ENCODE measurements at places on chromosomes 2 and 18.

- no peak for DNase-seq
Observed at GRCh38 chr18:9849407-9850283, 36.1 kb upstream of the TXNDC2 start.

- no peak for DNase-seq
Observed at GRCh38 chr2:14288016-14288415, 344.5 kb upstream of the LRATD1 start.

DNA sequence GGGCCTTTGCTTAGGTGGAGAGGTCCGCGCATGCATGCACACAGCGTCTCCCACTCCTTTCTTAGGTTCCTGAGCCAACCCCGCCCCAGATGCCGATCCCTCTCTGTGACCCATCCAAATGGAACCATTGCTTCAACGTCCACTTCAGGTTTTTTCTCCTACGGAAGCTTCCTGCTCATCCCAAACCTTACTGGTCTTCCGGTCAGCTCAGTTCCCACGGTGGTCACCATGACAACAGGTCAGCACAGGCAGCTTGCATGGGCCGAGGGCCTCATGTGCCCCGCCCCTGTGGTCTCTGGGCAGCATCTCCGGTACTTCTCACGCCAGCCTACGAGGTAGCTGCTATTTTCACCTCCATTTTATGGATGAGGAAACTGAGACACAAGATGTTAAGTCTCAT lies 163.7 kb downstream of the SOCS6 start:
- DNase-seq = no peak

- no peak for DNase-seq
Observed at GRCh38 chr2:9388199-9388681, 35.1 kb downstream of the ITGB1BP1 start.

DNA sequence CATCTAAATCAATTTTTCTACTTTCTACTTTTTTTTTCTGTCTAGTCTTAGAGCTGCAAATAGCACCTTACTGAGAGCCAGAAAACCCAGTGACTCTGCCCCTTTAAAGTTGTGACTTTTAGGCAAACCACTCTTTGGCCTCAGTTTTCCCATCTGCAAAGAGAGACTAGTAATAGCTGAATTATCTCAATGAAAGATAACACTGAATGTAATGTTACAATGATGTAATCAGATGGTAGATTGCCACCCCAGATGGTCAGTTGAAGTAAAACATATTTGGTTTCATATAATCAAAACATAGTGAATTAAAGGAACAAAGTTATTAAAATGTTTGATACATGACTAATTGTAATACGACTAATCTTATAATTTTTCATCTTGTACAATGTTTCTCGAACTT lies 5.0 kb upstream of the APCDD1 start:
- DNase-seq = no peak

DNA sequence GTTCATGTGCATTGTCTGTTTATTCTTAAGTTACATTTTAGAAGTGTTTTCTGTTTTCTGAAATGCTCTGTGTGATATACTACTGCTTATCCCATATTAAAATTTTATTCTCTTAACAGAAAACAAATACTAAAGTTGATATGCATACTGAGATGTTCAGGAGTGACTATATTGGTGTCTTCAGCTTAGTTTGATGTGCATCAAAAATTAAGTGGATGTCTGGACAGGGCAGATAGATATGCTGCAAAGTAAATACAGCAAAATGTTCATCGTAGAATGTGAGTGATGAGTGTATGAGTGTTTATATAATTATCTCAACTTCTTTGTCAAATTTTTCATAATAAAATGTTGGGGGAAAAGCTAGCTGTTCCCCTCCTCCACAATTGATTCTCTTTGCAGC lies 13.2 kb downstream of the VAPA start:
- no peak for DNase-seq

- DNase-seq = peak; percentile 76
Observed at GRCh38 chr2:102094917-102095316, 47.6 kb upstream of the IL1R1 start.

DNA sequence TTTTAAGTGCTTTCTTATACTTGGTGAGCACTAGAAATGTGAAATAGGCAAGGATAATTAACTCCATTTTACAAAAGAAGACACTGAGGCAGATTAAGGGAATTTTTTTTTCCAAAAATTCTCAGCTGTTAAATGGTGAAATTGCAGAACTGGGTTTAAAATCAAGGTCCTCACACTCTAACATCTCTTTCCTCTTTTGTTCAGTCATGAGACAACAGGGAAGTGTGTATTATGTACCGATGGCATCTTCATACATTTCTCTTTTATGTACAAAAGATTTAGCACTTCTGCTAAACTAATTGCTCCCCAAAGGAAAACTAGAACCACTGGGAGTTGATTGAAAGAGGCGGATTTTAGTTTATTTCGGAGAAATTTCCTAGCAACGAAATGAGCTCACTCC lies 203.0 kb downstream of the SETBP1 start:
- no peak for DNase-seq

DNA sequence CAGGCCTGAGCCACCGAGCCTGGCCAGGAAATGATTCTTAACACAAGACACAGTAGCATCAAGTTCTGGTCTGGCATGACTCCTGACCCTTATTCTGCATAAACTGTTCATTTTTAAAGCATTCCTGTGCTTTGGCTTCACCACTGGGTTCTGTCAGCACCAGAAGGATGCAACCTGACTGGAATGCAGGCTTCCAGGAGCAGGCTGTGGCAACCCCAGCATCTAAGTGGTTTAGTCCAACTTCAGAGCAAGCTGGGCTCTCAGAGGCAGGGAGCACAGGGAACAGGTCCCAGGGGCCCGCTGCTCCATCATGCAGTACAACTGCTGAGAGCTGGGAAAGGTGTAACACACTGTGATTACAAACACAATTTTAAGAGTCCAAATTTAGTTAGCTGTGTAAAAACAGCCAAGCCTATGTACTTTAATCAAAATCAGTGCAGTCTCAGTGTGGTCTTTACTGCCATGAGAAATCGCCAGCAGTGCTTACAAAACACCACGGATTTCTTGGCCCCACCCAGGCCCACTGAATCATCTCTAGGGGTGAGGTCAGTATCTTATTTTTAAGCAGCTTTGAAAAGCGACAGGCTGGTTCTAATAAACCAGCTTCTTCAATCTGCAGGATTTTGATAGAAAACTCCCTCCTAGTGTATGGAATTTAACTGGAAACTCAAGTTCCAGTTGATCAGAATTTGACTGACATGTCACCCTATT lies 44.4 kb upstream of the TMEM182 start:
- DNase-seq = peak; percentile 13

- no peak for DNase-seq
Observed at GRCh38 chr2:25981596-25982272, 563 bp downstream of the KIF3C start.

- DNase-seq = peak; percentile 32
Observed at GRCh38 chr2:144659731-144660275, 139.9 kb upstream of the ZEB2 start.

DNA sequence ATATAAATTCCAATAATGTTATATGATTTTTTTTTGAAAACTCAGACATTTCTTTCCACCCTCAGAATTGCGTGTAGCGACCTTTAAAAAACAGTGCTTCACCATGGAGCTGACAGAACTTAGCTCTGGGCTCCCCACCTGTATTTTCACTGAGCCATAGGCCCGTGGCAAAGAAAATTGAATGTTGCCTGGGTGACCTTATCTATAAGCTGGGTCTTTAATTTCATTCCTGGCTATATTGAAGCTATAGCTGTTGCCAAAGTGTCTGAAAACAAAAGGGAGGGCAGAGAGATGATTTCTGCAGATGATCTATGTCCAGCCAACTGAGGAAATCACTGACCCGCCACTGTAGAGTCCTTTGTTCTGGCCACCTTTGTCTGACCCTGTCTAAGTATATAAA lies 411.7 kb downstream of the PTPRM start:
- DNase-seq = no peak

- DNase-seq = peak; percentile 3
Observed at GRCh38 chr2:171402906-171403580, 30.7 kb downstream of the METTL8 start.

- DNase-seq = no peak
Observed at GRCh38 chr2:225006730-225007129, 35.5 kb downstream of the DOCK10 start.

GRCh38 chr2:18901242-18901641 lies 311.9 kb upstream of the NT5C1B start:
- no peak for DNase-seq

DNA sequence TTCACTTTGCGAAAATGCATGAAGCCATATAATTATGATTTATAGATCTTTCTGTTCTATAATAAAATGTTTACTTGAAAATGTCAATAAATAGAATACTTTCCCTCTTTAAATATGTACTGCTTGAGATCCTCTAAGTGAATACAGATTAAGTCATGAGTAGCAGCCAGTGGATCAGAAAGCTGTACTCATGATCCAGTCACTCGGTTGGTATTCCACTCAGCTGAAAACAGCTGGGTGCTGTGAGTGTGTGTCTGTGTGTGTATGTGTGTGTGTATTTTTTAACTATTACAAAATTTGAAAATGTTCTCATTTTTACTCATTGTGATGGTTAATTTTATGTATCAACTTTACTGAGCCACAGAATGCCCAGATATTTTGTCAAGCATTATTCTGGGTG lies 141.6 kb upstream of the CYP26B1 start:
- DNase-seq = peak; percentile 29

- DNase-seq = no peak
Observed at GRCh38 chr2:72770879-72771461, 54.9 kb downstream of the EXOC6B start.

- DNase-seq = no peak
Observed at GRCh38 chr2:26562811-26563645, 78.1 kb downstream of the CIB4 start.

GRCh38 chr2:169756342-169756741 lies 22.7 kb downstream of the KLHL23 start:
- DNase-seq = no peak

DNA sequence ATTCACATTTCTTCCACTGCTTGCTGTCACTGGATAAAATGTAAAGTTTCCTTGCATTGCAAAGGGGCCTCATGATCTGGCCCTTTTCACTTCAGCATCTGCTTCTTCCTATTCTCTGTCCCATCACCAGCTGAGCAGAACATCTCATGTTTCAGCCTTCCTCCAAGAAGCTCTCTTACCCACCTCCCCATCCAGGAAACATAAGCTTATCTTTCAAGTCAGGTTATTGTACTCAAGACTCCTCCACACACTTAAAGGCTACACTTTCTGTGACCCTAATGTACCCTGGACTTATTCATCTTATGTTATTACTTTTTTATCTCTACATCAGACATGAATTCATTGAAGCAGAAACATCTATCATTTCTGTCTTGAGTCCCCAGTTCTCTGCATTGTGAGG lies 230.5 kb downstream of the PMAIP1 start:
- no peak for DNase-seq

- DNase-seq = no peak
Observed at GRCh38 chr2:22238967-22239366, 1115.2 kb downstream of the TDRD15 start.

DNA sequence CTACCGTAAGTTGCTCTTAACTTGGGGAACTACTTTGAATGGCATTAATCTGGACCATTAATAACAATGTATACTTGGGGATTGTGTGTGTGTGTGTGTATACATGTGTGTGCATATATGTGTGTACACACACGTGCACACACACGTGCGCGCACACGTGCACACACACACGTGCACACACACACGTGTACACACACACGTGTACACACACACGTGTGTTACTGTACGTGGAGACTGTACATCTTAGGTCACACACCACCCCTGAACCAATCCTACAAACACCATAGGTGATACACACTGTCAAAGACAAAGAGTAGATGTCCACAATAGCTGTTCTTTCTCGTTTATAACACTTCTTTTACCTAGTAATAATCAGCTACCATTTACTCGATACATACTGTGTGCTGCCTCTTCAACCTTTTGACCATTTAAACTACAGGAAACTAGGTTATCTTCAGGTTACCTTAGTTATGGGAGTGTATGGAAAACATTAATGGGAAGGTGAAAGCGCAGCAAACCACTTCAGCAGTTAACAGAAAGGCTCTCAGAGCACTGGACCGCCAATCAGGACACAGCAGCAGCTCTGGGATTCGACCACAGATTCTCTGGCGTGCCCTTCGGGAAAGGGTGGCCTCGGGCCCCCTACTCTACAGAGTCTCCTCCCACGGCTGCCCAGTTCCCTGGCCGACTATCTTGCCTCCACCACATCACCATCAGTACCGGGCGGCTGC lies 894 bp upstream of the GCC2 start:
- DNase-seq = no peak

GRCh38 chr2:29459445-29460179 lies 344.4 kb downstream of the CLIP4 start:
- peak; percentile 24 for DNase-seq

- no peak for DNase-seq
Observed at GRCh38 chr2:223051693-223052289, at the start of gene KCNE4. TSS of gene KCNE4 (plus strand) at chr2:223052190. CDS start at chr2:223052831, 641 bp downstream.

DNA sequence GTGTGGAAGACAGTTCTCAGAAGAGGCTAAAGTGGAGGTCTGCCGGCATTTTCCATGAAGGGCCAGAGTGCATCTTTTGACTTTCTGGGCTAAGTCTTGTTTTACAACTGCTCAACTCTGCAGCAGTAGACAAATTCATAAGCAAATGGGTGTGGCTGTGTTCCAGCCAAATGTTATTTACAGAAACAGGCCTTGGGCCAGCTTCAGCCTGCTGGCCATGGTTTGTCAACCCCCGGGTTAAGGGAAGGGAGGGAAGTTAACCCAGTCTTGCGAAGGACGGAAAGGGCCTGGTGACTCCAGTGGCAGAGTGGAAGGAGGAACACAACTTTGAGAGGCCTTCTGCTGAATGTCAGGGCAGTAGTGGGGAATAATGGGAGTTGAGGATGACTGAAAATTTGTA lies 34.3 kb upstream of the NCKAP5 start:
- DNase-seq = no peak

DNA sequence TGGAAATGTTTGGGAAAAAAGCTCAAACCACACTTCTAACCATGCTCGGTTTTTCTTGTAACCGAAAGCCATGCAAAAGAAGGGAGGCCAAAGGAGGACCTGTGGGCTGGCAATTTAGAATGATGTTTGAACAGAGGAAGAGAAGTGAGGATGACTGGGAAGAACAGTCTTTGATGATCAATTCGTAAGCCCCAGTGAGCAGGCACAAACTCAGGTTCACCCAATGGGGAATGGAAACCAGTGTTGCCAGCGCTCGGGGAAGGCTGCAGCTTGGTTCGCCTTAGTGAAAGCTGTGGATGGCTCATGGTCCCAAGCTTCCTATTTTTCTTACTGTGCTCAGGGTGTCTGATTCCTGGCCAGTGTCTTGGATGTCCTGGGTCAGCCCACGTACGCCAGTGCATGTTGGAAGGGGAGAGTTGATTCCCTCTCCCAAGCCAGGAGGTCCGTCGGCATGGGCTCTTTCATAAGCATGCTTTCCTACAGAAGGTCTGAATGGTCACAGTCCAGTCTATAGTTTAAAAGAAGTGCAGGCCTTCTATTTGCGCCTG lies 79.2 kb downstream of the VAPA start:
- no peak for DNase-seq
